ENCODE measurements at places on chromosomes 3 and 15.

DNA sequence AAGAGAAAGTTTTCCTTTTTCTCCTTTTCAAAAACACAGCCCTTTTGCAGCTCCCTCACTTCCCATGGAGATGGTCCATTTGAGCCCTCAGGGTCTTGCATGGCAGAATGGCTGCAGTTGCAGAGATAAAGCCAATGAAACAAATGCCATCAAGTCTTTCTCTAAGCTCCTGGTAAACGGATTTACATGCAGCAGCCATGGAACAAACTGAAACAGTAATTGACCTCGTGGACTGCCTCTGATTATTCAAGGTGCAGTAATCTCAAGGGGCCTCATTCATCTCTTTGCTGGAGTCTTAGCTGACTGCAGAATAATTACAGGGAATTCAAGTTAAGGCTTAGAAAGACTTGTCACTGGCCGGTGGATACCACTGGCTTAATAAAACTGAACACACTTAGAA is 125.1 kb downstream of the SQOR start:
- DNase-seq = no peak

DNA sequence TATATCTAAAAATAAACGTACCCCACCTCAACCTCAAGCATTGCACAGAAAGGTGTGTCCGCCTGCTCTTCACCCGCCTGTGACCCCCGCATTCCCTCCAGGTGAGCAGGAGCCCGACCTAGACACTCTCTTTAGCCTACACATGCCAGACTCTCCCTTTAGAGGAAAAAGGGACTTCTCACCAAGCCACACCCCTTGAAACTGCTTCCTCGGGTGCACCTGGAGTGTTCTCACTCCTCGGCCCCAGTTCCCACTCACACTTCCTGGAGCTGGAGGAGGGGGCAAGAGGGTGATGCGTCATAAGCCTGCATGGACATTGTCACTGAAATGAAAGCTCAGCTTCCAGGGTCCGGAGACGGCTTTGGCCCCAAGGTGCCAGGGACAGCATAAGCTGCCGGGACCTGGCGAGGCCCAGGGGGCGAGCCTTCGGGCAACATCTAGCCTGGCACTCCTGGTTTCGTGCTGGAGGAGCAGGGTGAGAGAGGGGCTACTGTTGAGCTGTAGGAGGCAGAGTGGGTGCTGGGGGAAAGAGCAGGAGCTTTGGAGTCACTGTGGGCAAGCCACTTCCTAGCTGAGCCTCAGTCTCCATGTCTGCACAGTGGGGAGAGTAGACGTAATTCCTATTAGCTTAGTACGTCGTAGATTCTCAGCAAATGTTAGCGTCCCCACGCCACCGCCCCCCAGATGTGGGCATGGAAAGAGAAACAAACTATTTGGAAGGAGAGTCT is 9.8 kb upstream of the MUC4 start:
- DNase-seq = no peak

DNA sequence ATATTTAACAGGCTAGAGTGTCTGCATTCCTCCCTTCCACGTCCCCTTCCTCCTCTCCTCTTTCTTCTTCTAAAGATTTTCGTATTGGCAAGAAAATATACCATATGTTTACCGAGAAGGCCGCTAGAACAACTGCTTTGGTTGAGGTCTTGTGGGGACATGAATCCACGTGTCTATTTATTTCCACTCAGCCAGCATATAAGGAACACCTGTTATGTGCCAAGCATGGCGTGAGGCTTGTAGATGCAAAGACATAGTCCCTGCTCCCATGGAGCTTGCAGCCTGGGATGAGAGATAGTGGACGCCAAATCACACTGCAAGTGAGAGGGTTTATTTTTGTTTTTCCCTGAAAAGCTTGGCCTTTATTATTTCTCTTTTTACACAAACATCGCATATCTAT is 57.1 kb downstream of the SLC7A14 start:
- no peak for DNase-seq

- DNase-seq = no peak
Observed at GRCh38 chr15:60830479-60830878, 351.5 kb upstream of the ICE2 start.

- no peak for DNase-seq
Observed at GRCh38 chr3:172321035-172321434, 127.2 kb downstream of the GHSR start.

DNA sequence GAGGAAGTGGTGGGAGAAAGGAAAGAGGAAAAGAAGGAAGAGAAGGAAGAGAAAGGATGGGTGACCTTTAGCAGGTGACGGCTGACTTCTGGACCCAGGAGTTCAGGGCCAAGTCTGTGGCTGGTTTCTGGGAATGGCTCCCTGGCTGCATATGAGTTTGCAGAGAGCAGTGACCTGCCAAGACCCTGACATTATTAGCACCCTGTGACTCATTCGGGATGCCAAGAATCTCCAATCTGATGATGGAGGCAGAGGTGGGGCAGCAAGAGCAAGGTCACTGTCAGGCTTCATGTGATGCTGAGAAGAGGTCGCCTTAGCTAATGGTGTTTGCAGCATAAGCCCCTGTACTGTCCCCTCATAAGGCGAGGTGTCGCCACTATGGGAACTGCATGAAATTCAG is 42.6 kb downstream of the MYZAP start:
- no peak for DNase-seq

GRCh38 chr15:41946970-41947369 is 25.4 kb downstream of the EHD4 start:
- DNase-seq = no peak

GRCh38 chr3:71438071-71438685 is 145.3 kb downstream of the FOXP1 start:
- no peak for DNase-seq

GRCh38 chr3:124513610-124513997 is 216.6 kb upstream of the UMPS start:
- DNase-seq = no peak

GRCh38 chr3:122975163-122975923 is 52.2 kb downstream of the SEMA5B start:
- no peak for DNase-seq

DNA sequence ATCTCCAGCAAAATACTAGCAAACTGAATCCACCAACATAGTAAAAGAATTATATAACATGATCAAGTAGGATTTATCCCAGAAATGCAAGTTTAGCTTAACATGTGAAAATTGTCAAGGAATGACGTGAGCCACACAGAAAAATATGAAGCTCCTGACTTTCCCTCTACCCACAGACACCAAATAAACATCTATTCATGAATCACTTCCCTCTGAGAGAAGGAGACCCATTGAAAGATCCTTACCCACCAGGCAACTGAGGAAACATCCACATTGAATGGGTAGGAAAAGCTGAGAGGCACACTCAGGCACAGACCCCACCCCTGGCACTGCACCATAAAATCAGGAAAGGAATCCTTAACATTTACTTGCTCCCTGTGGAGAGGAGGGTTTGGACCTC is 102.2 kb upstream of the MANF start:
- DNase-seq = no peak

DNA sequence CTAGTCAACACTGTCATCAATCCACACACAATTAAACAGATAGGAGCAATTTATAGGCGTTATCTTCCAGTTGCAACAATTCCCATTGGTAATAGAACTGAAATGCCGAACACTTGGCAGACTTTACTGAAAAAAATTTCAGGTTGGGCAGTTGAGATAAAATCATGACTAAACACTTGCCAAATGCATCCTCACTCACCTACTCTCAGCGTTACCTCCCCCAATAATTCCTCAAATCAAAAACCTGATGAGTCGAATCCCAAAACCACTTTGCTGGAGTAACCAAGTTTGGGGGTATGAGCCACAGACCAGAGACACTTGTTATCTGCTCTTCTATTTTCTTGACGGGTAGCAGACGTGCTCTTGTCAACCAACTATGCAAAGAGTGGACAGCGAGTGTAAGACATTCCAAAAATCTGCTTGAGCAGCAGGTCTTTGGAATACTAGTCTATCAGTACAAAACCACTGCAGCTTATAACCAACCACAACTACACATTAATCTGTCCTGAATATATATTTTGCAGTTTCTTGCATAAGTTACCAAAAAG is 30.3 kb downstream of the PPP1R2 start:
- no peak for DNase-seq

DNA sequence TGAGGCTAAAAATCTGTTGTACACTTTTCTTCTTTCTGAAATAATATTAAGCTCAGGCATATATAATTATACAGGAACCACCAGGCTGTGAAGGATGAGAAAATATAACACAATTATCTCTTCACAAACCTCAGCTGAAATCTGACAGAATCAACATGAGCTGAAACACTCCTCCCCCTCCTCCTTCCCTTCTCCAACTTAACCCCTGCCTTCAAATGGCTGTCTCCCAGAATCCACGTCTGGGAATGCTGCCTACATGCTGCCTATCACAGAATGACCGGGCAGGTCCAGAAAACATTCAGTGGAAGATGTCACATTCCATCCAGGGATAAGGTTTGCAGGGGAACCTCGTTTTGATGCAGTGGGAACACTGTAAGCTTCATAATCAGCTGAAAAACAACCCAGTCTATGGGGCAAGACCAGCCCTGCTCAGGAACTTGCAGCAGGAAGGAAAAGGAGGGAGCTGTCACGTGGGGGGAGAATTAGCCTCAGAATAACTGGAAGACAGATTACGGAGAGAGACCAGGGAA is 44.0 kb upstream of the SEMA6D start:
- peak; percentile 38 for DNase-seq

- no peak for DNase-seq
Observed at GRCh38 chr3:71489315-71489761, 94.2 kb downstream of the FOXP1 start.

DNA sequence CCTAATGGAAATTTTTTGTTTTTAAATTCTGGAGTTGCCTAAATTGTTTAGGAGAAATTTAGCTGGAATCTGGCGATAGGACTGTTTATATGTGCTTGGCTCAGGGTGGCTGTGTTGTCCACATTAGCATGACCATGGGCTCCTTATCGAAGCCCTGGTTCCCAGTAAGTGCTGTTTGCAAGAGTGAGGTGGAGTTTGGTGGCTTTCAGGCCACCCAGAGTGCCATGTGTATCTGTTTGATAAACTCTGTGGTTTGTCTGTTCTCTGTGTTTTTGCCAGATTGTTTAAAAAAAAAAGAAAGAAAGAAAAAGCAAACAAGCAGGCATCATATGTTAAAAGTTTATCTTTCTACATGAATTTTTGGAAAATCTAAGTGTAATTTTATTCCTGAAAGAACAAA is 51.5 kb downstream of the PLCL2 start:
- DNase-seq = no peak

GRCh38 chr3:107124885-107125284 is 252.4 kb upstream of the CCDC54 start:
- no peak for DNase-seq

DNA sequence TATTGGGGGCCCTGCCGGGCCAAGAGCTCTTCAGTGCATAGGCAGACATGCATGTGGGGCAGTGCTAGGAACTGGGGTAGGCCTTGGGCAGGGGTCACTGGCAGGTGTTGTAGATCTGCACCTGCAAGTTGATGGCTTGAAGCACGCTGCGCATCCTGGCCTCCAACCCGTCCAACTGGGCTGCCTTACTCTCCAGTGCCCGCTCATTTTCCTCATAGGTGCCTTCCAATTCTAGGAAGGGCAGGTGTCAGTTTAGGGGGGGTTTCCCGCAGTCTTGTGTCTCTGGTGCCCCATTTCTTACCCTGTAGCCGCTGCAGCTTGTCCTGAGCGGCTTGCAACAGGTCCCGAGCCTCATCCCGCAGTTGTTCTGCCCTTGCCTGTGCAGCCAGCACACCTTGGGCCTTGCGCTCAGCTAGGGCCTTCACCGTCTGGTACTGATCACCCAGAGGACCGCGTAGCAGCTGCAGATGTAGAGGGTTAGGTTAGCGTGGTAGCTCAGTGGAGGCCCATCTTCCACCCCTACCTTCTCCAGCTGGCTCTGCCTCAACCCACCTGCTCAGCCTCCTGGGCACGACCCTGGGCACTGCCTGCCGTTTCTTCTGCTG is 611 bp upstream of the USP19 start:
- no peak for DNase-seq

DNA sequence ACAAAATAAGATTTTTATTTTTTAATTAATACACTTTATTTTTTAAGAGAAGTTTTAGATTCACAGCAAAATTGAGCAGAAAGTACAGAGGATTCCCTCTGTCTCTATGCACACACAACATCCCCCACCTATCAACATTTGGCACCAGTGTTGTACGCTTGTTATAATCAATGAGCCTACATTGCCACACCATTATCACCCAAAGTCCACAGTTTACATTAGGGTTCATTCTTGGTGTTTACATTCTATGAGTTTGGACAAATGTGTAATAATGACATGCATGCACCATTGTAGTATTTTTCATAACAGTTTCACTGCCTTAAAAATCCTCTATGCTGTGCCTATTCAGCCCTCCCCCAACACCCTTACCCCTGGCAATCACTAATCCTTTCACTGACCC is 51.3 kb upstream of the TTBK2 start:
- no peak for DNase-seq

DNA sequence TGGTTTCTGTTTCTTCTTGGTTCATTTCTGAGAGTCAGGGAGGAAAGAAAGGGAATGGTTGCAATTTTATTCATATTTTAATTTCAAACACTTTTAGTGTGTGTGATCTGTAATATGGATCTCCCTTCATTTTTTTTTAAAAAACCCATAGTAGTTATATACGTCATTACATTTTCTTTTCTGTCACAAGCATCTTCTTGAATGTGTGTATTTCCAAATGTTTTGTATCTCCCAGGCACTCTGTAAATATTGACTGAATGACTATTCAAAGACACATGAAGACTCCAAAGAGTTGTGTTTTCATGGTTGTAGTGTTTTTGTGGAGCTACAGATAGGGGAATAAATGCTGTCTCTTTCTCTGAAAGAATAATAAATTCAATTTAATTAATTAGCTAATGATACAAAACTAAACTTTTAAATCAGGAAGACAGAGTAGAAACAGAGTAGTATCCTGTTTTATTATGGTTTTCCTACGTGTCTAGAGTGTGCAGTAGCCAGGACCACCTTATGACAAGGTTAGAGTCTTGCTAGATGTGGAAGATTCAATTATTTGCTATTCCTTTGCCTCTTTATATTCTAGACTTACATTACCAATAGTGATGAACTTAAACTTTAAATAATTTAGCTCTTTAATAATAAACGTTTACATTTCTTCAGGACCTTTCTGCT is 35.5 kb downstream of the NECTIN3 start:
- no peak for DNase-seq

DNA sequence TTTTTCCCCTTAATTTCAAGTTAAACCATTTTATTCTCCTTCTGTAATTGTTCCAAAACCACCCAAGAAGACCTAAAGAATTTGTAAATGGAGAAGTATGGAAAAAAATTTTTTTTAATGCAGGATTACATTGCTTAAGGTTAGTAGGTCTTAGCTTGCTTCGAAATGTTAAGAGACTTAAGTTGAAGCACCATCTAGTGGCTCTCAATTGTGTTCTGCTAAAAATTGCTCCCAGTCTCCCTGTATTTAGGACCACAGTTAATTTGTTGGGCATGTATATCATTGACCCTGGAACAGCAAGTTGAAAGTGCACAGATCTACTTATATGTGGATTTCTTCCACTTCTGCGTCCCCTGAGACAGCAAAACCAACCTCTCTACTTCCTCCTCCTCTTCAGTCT is 32.4 kb downstream of the CD200R1L start:
- no peak for DNase-seq

- DNase-seq = no peak
Observed at GRCh38 chr15:29636921-29637320, 185.3 kb downstream of the TJP1 start.

Data from NCI-H1417 treated with DMSO at 0.1 percent for 48 hours (cell line).